Esophagus squamous epithelium (tissue), 5 donors: ENCODE measurements at places on chromosomes 5 and 9. TPM values are rescaled to one million over a fixed set of nuclear protein-coding genes. Genes with fewer than 3 reads are reported as not detected.

Gene GRXCR2
- total RNA-seq: not detected

DNA sequence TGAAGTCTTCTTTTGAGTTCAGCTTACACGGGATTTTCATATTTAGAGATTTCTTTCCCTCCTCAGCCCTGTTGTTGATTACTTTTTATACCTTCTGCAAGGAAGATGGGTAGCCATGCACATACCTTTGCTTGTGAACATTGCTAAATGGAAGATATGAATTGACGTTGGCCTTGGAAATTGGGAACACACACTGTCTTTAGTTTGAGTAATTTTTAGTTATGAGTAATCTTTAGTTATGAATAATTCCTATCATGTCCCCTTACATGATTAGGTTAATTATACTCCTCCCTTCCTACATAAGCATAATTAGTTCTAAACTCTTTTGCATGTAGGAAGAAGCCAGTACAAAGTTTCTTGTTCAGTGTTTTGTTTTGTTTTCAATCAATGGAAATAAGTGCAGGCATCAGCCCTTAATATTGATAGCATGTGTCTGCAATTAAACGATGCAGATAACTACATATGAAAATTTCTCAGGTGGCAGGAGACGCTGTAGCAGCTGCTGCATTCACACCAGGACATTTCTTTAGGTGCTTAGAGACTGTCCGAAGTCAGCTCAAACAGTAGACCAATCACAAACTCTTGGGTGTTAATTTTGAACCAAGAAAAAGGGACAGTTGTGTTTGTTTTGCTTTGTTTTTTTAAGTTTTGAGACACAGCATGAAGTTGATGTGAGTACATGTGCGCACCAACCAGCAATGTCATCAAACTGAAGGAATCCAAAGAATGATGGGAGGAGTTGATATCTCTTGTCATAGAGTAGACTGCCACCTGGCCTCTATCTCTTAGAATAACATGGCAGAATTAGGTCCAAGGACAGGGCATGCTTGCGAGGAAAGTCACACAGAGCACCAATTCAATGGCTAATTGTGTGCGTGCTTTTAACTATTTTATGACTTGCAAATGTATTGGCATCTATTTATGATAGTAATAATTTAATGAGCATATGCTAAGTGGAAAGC lies 51.4 kb downstream of the SMARCA2 start:
- H3K4me3 ChIP-seq: no peak overlapping the region
- no peaks in the 10 kb centered on the region for H3K27me3 ChIP-seq
- no peak for DNase-seq
- no peak overlapping the region for H3K27ac ChIP-seq

- H3K36me3 ChIP-seq: no peaks in the 10 kb centered on the region
- H3K4me1 ChIP-seq: peaks cover 24% of the 10 kb centered on the region
These were observed at the start of gene MAN2A1 for GRCh38 chr5:109689740-109690241. Gene MAN2A1, plus strand, starts transcription at chr5:109689927. Its CDS starts 491 bp downstream, at chr5:109690418.

GRCh38 chr9:16611983-16612382 lies 258.5 kb downstream of the BNC2 start:
- H3K4me3 ChIP-seq: no peak overlapping the region
- no peaks in the 10 kb centered on the region for H3K36me3 ChIP-seq
- peaks cover 5% of the 10 kb centered on the region for H3K4me1 ChIP-seq
- H3K27me3 ChIP-seq: no peaks in the 10 kb centered on the region
- H3K27ac ChIP-seq: no peak overlapping the region

GRCh38 chr5:82100303-82101077 lies 128.7 kb downstream of the ATG10 start:
- H3K27ac ChIP-seq: no peak overlapping the region
- no peaks in the 10 kb centered on the region for H3K36me3 ChIP-seq
- no peaks in the 10 kb centered on the region for H3K27me3 ChIP-seq
- no peak overlapping the region for H3K4me3 ChIP-seq

DNA sequence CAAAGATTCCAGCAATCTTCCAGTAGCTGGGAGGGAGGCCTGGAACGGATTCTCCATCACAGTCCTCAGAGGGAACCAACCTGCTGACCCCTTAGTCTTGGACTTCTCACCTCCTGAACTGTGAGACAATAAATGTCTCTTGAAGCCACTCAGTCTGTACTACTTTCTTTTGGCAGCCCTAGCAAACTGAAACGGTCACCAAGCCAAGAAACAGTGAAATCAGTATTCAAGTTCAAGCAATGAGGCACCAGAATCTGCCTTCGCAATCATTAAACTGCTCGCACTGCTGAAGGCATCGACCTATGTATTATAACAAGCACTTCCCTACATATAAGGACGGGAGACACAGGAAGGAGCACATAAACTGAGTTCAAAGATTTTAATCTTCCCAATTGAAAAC lies 120.6 kb upstream of the PUM3 start:
- no peak overlapping the region for H3K4me3 ChIP-seq
- DNase-seq: no peak
- H3K27ac ChIP-seq: no peak overlapping the region
- H3K27me3 ChIP-seq: no peaks in the 10 kb centered on the region
- no peaks in the 10 kb centered on the region for H3K4me1 ChIP-seq
